ENCODE measurements at places on chromosomes 13 and 19.
A peak's percentile ranks its signal among the peaks of the same experiment; 100 is the strongest.

GRCh38 chr13:109812382-109812781 lies 26.0 kb upstream of the IRS2 start:
- DNase-seq: no peak

DNA sequence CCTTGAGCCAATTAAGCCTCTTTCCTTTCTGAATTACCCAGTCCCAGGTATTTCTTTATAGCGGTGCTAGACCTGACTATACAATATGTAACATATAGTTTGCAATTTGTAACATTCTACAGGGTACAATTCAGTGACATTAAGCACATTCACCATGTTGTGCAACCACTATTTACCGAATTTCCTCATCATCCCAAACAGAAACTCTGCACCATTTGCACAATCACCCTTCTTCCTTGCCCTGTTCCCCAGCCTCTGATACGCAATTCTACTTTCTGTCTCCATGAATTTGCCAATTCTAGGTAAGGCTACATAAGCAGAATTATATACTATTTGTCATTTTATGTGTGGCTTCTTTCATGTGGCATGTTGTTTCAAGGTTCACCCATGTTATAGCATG lies 13.7 kb upstream of the SIGLEC10 start:
- DNase-seq: no peak

DNA sequence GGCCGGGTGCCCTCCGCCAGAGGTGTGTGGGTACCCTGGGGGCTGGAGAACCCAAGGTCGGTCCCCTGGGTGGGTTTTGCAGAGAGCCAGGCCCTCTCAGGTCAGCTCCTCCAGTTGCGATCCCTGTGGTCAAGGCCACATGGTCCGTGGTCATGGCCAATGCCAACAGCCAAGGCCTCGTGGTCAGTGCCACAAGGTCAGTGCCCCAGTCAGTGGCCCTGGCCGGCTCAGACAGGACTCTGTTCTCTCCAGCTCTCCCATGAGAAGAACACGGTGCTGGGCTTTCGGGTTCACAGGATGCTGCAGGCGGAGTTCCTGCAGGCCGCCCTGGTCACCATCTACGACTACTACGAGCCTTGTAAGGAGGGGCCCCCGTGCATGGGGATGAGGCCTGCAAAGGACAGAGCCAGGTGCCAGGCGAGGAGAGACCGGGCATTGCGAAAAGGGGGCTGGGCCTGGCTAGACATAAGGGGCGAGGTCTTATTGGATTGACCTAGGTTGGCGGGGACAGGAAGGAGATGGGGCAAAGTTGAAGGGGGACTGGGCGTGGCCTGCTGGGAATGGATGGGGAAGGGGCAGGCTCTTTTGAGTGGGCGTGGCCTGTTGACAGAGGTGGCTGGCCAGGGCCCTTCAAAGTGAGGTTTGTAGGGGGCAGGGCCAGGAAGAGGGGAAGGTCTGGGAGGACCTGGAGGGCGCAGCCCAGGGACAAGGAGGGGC lies 15.2 kb upstream of the SHFL start:
- DNase-seq: no peak

DNA sequence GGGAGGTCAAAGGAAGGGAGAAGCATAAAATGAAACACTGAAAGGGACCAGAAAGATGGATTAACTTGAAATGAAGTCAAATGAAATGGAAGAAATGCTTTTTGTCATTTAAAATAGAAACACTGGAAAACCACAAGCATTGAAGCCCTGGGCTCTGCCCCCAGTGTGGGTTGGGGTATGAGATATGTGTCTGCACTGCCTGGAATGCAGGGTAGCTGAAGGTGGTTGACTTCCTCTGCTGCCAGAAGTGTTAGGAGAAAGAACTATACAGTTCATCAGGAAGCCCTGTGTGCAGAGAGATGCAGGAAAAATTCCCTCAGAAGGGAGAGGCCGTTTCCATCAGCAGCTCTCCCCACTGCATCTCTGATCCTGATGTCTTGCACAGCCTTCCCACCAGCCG lies 69.2 kb downstream of the DHRS12 start:
- DNase-seq: no peak

- no peak for DNase-seq
Measured at GRCh38 chr13:66265371-66265770, 964.8 kb downstream of the PCDH9 start.

DNA sequence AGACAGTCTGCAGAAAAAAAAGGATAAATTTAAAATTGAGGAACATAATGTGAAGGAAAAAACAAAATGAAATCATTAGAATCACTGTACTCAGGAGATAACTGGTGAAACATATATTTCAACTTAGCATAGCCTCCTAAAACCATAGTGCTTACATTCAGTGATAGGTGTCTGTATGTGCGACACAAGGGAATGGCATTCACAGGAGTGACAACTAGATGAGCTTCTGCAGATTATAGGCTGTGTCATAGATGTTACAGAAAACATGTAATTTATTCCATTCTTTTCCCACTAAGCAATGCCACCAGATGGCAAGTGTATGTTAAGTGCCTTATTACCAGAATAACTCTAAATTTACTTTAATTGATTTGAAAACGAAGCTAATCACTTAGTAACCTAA lies 960.0 kb upstream of the PCDH20 start:
- no peak for DNase-seq

DNA sequence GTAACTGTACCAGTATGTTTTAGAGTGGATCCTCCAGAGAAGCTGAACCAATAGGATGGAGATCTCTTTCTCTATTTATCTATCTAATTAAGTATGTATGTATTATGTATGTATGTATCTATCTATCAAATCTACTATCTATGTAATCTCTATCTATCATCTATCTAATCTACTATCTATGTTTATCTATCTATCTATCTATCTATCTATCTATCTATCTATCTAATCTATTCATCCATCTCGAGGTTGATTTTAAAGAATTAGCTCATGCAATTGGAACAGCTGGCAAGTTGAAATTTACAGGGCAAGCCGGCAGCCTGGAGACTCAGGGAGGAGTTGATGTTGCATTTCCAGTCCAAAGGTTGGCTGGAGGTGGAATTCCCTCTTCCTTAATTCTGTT lies 112.2 kb downstream of the URI1 start:
- no peak for DNase-seq

- peak; percentile 36 for DNase-seq
Measured at GRCh38 chr19:17052439-17052838, 22.8 kb downstream of the HAUS8 start.

DNA sequence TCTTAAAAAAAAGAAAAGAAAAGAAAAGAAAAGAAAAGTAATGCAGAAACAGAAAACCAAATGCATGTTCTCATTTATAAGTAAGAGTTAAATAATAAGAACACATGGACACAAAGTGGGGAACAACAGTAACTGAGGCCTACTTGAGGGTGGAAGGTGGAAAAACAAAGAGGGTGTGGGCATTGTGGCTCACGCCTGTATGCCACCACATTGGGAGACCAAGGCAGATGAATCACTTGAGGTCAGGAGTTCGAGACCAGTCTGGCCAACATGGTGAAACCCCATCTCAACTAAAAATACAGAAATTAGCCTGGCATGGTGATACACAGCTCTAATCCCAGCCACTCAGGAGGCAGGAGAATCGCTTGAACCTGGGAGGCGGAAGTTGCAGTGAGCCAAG lies 8.1 kb downstream of the ZNF708 start:
- DNase-seq: no peak

DNA sequence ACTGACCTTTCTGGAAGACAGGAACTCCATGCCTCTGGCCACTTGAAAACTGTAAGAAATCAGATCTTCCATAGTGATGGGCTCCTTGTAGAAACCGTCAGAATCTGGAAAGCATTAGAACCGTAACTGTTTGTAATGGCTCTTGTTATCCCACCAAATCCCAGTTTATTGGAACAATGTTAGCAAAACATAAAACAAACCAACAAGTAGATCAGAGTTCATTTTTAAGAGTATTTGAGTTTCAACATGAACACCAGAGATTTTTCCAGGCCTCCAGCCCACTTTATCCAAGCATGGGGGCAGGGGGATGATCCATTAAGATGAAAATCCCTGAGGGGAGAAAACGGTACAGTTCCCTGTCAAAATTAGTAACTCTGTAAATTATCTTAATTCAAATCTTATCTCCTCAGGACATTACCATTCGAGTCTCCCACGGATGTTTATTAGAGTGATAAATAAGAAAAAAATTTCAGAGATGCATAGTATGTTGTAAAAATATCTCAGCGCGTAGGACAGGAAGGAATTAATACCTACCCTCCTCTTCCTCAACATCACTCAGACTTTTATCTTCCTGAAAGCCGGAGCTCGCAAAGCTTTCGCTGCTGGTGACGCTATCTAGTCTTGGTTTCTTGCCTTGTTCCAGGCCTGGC lies 172.5 kb downstream of the FLT1 start:
- DNase-seq: no peak

- DNase-seq: no peak
Measured at GRCh38 chr19:29879655-29879974, 62.4 kb upstream of the URI1 start.

DNA sequence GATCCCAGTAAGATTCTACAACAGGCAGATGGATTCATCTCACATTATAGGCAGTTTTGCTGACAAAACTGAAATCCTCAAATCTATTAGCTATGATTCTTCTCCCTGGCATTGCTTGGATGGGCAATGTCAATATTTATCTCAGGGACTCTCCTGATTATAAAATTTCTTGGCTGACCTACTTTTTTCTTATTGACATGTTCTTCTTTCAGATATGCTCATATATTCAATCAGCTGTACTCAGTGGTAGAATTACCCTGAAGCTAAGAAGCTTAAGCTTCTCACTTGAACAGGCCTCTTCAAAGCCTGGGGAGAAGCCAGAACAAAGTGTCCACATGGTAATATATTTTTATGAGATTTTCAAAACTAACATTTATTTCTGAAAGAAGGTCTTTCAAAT lies 513.6 kb downstream of the PCDH9 start:
- DNase-seq: no peak

GRCh38 chr19:13718733-13719132 lies 45.6 kb upstream of the MRI1 start:
- peak; percentile 76 for DNase-seq

GRCh38 chr19:18514800-18515682 lies 6.8 kb downstream of the ELL start:
- no peak for DNase-seq

GRCh38 chr19:46624958-46625661 lies at the start of gene PTGIR:
Gene PTGIR (minus strand): TSS chr19:46625089. CDS start chr19:46624225, 864 bp downstream.
- DNase-seq: no peak

- DNase-seq: peak; percentile 90
Measured at GRCh38 chr13:79631051-79631659, 150.2 kb downstream of the NDFIP2 start.

DNA sequence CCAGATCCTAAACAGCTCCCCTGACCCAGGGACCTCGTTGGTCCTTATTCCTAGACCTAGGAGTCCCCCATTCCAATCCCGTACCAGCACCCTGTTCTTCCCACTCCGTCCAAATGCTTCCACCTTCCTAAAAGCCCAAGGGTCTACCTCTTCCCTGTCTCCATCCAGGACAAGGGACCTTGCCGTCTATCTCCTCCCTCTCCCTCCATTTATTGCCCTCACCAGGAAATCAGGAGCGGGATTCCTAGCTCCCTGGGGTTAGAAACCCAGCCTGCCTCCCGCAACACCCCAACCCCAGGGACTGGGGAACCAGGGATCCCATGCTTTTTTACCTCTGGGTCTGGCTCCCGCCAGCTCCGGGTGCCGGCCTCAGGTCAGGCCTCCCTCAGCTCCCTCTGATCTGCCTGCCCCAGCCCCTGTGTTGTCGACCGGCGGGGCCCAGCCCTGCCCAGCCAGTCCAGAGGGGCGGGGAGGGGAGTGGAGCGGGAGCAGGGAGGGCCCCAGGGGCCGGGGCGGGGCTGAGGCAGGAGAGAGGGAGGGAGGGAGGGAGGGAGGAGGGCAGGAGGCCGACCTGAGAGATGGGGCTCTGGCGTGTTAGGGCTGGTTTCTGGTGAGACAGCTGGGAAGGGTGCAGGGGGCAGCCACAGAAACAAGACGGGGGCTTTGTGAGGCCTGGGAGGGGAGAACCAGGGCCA lies at the start of gene B3GNT8:
B3GNT8 (minus strand) TSS at position 423 of the 695 bp plus-strand sequence. CDS start 596 bp downstream, outside the sequence.
- DNase-seq: no peak

DNA sequence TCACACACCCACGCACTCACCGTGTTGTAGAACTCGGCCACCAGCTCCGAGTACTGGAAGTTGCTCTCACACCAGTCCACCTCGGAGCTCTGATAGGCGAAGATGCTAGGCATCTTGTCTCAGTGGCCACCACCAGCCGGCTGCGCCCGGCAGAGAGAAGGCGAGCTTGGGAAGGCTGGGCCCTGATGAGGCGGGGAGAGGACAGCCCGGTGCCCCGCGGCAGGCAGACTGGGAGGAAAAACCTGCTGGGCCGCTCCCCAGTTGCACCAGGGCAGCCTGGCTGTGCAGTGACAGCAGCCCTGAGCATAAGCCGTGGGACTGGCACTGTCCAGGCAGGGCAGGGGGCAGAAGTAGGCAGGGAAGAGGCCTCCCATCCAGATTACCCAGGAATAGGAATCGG lies at the start of gene ACER1:
ACER1 (minus strand) TSS at position 174 of the 400 bp plus-strand sequence; CDS start at position 113, 61 bp downstream.
- peak; percentile 57 for DNase-seq

DNA sequence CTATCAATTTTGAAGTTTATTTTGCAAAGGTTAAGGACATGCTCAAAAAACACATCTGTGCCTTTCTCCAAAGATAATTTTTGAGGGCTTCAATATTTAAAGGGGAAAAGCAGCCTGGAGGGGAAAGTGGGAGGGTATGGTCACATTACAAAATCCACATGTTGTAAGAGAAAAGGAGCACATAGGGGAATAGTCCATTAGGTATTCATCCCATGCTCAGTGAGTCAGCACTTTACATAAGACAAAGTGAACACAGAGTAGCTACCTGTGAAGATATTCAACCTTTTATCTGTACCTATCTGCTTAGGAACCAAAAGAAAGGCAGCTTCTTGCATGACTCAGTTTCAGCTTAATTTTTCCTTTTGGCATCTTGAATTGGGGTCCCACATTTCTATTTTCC lies 932.0 kb downstream of the SLITRK6 start:
- no peak for DNase-seq

DNA sequence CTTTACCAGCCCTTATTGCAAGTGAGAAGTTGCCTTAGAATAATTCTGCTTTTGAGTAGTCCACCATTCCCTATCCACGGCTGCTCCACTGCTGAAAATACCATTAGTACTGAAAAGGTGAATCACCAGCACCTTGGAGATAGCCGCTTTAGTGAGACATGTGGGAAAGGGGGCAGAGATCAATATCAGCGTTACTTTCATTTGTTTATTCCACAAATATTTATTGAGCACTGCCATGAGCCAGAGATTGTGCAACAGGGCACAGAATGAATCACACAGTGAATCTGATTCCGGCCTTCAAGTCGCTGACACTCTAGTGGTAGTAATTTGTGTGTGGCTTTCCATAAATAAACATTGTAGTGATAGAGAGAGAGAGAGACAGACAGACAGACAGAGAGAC lies 31.5 kb upstream of the MYO16 start:
- DNase-seq: no peak

DNA sequence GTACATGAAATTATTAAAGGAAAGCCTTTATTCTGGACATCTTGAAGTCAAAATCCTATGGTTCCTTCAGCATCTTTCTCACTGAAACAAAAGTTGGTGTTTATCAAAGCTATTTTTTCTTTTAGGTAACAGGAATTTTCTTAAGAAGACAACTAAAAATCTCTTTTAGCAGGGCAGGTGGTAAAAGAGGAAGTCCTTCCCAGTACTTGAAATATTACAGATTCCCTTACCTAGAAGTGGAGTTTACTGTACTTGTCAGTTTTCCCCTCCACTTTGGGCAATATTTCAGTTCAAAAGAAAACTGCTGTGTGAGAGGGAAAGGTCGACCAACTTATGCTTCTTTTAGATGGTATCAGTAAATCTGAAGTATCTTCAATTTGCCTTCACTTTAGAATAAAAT lies 64.3 kb upstream of the TDRD3 start:
- DNase-seq: no peak
